Renal cortical epithelial cell (primary cell): ENCODE measurements at places on chromosomes 1 and 21.

- DNase-seq = peak; percentile 49
Observed at GRCh38 chr1:53134961-53135734, 7.3 kb downstream of the SLC1A7 start.

DNA sequence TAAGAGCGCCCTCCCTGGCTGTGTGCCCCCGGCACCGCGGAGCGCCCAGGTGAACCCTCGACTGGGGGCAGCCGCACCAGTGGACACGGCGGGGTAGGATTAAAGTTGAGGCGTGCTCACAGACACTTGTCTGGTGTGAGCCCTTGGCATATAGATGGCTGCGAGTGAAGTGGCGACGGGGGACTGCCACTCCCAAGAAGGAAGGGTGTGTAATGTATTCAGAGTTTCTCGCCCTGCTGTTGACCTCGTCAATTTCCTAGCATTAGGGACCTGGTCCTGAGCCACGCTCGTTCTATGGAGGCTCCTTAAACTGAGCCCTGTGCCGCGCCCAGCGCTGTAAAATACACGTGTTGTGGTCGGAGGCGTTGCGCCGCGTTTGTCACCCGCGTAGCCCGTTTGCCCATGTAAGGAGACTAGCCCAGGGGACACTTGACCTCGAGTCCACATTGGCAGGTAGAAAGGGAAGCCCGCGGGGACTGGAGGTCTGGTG lies 554 bp downstream of the EVA1C start:
- no peak for DNase-seq

DNA sequence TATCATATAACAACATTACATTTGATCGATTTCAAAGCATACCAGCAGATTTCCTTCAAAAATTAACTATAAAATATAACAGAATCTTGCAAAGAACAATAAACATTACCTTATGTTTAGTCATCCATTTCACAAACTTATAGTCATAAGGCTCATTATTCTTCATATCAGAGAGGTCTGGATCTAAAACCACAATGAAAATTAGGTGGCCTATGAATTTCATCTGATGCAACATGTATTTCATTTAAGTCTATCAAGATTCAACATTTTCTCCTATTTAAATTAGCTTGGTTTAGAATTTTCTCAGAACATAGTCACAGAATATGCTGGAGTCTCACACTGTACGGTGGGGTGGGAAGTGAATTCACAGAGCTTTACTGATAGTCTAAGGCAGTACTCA lies 49.2 kb downstream of the KYAT3 start:
- DNase-seq = no peak

- DNase-seq = no peak
Observed at GRCh38 chr1:150906329-150906728, 19.4 kb downstream of the CTXND2 start.

DNA sequence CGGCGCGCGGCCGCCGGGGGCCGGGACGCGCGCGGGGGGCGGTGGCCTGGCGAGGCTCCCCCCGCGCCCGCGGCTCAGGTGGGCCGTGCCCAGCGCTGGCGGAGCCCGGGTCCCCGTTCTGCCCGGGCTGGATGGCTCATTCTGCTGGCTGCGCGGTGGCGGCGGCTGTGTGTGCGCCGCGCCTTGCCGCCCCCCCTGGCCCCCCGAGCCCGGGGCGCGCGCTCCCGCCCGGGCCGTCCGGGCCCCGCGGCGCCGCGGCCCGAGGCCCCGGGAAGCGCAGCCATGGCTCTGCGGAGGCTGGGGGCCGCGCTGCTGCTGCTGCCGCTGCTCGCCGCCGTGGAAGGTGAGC lies at the start of gene EPHB2:
Gene EPHB2 (plus strand): TSS at position 139 of the 349 bp plus-strand sequence. CDS start 144 bp downstream, at position 283.
- no peak for DNase-seq

GRCh38 chr1:108699375-108700332 lies 7.5 kb downstream of the PRPF38B start:
- DNase-seq = no peak

DNA sequence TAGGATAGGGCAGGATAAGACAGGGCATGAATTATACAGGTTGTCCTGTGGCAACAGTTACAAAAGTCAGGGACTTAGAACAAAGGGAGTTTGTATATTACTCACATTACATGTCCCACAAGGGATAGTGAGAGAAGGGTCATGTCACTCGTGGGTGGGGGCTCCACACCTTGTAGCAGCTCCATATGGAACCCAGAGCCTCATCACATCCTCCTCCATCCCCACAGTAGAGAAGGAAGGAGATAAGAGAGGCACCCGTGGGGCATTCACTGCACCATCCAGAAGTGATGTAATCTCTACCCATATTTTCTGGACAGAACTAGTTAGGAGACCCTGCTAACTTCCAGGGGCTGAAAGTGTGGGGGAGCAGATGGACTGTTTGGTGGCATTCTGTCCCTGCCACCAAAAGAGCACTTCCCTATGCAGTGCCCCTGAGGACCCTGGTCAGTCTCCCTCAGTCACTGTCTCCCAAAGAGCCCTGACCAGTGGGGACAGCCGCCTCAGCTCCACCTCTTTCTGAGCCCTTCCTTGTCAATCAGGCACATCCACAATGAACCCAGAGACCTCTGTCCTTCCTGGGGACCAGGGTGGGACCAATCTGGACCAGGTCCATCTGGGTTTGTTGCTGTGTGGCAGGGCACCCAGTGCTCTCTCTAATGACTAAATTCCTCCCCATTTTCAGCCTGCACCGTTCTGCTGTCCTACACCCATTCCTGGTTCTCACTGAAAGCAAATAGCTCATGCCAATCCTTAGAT lies 154.8 kb upstream of the ETV3 start:
- DNase-seq = no peak

GRCh38 chr1:117719004-117719403 lies 113.2 kb downstream of the TENT5C start:
- no peak for DNase-seq

DNA sequence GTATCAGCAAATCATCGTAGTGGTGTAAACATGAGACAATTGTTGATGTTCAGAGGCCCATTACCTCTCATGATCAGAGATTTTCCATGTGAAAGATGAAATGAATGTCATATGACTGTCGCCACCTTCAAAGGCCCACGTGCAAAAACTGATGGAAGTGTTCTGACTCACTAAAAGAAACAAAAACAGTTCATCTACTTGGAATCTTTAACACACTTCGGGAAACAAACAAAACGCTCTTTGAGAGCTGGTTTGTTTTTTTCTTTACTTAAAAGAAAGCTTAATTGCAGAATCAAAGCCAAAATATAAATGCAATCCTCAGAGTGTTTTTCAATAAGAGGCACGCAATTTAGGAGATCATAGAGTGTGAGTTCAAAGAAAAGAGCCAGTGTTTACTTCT lies 100.8 kb downstream of the PLPPR4 start:
- no peak for DNase-seq

- DNase-seq = peak; percentile 39
Observed at GRCh38 chr1:39238476-39238875, 34.0 kb downstream of the MACF1 start.

DNA sequence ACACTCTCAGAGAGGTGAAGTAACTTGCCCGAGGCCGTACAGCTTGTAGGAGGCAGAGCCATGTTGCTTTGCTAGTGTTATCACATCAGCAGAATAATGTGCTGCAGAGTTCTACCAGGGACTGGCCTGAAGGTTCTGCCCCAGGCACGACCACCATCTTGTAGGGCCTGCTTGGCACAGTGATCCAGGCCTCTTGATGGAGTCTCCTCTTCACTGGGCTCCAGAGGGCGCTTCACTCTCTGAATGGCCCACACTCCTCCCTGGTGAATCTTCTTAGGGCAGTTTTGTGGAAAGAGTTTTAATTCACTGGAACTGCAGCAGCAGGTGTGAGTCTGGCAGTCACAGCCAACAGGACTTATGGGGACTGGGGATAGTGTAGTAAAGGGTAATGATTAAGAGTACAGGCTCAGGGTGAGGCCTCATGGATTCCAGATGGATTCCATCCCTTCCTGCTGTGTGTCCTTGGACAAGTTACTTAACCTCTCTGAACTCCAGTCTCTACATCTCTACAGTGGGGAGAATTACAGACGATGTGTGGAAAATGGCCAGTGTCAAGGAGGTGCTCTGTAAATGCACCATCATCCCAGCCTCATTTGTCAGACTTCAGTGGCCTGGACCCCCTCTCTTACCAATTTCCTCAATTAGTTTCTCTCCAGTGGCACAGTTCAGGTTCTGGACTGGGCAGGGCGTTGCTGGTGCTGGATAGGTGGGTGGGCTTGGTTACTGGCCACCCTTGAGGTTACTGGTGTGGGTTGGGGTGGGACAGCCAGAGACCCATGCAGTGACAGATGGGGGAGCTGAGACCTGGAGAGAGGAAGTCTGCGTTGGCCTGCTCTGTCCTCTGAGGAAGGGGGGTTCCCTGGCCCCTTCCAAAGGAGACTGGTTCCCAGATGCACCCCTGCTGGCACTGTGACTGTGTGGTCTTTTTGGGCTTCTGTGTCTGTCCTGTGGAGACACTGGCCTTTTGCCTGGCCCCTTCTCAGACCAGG lies 45.9 kb upstream of the CSF3R start:
- no peak for DNase-seq

GRCh38 chr1:243266231-243266630 lies 10.4 kb downstream of the SDCCAG8 start:
- no peak for DNase-seq

- DNase-seq = no peak
Observed at GRCh38 chr1:233064988-233065387, 114.6 kb downstream of the NTPCR start.

DNA sequence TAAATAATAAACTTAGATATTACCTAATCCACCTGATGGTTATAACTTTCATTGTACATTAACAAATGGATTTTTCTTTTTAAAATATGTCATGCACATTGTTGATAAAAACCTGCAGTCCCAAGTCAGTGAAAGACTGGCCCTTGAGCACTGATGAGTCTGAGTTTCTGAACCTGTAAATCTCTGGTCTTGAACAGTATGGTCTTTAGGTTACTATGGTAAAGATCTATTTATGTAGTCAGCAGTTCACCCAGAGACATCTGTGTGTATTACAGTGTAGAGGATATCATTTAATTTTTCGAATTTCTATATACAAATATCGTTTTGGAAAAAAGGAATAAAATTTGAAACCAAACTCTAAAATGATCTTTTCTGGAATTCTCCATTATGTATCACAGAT lies 30.4 kb upstream of the SCYL3 start:
- no peak for DNase-seq

GRCh38 chr1:180551997-180552396 lies 6.8 kb upstream of the OVAAL start:
- no peak for DNase-seq

DNA sequence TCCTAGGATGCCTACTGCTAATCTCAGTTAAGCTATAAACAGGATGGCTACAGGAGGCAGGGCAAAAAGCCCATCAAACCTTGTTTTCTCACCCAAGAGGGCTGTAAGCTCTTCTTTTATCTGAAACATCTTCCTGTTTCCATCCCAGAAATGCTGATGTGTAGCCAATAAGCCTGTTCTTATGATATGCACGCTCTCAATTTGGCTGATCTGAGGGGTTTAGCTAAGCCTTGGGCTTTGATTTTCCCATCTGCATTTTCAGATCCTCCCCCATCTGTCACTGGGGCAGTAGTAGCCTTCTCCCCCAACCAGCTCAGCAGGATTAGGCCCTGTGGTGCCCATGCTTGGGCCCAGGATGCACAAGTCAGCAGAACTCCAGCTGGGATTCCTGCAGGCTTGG lies 105.0 kb downstream of the BRINP2 start:
- DNase-seq = no peak

- no peak for DNase-seq
Observed at GRCh38 chr1:247716546-247716945, at the start of gene OR6F1. Gene OR6F1 (minus strand): TSS chr1:247716646. CDS start chr1:247712755, 3,891 bp downstream.

DNA sequence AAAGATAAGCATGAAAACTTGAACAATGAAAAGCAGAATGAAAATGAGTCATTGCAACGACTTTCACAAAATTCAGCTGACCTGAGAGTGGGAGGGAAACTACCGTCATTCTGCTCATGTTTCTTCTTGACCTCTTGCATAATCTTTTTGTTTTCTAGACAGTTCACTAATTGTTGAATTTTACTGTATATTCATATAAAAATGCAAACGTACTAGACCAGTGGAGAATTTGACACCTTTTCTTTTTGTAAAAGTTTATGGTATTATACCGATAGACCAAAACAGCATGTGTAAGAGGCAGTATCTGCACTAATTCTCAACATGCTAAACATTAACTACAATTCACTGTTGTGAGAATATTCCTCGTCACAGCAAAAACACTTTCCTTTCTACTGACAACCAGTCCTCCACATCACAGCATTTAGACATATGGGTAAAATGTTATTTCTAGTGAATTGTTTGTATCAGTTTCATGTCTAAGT lies 137.8 kb downstream of the GREM2 start:
- peak; percentile 69 for DNase-seq

DNA sequence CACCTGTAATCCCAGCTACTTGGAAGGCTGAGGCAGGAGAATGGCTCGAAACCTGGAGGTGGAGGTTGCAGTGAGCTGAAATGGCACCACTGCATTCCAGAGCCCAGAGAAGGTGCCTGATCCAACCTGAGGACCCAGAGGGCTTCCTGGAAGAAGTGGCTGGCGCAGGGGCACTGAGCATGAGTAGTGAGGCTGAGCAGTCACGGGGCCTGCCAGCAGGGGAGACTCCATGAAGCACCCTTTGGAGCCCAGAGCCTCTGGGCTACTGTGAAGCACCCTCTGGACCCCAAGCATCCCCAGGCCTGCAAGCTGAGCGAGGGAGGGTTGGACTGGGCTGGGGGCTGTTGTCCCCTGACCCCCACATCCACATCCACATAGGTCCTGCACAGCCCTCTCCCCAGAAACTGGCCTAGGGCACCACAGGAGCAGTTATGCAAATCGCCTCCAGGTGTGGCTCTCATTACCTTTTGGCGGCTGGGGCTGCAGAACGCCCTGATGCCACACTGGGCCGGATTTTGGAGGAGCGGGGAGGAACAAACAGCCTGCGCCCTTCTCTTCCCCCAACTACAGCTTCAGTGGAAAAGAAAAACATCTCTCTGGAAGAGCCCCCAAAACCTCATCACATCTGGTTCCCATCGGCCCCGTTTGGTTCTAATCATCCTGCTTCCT lies 78.2 kb upstream of the TARDBP start:
- no peak for DNase-seq

GRCh38 chr1:208333676-208334075 lies 89.5 kb upstream of the PLXNA2 start:
- DNase-seq = no peak

GRCh38 chr1:50322579-50322978 lies 100.7 kb downstream of the DMRTA2 start:
- DNase-seq = no peak

- DNase-seq = peak; percentile 74
Observed at GRCh38 chr1:169586395-169587255, at the start of gene F5. Gene F5 (minus strand): TSS chr1:169586481. CDS start chr1:169586386, 95 bp downstream.

GRCh38 chr1:220432408-220432807 lies 95.5 kb upstream of the MARK1 start:
- DNase-seq = peak; percentile 2

- DNase-seq = no peak
Observed at GRCh38 chr1:234943836-234944402, 184.7 kb downstream of the TOMM20 start.

- no peak for DNase-seq
Observed at GRCh38 chr1:180854001-180854400, 58.7 kb upstream of the KIAA1614 start.
